ENCODE measurements at places on chromosomes 6 and 20.

- no peak for DNase-seq
Measured at GRCh38 chr6:137754366-137754765, 112.7 kb upstream of the TNFAIP3 start.

GRCh38 chr6:82872185-82872584, 193.5 kb downstream of the UBE3D start:
- no peak for DNase-seq

GRCh38 chr6:26319405-26320128, 45.4 kb upstream of the BTN3A2 start:
- DNase-seq: no peak

DNA sequence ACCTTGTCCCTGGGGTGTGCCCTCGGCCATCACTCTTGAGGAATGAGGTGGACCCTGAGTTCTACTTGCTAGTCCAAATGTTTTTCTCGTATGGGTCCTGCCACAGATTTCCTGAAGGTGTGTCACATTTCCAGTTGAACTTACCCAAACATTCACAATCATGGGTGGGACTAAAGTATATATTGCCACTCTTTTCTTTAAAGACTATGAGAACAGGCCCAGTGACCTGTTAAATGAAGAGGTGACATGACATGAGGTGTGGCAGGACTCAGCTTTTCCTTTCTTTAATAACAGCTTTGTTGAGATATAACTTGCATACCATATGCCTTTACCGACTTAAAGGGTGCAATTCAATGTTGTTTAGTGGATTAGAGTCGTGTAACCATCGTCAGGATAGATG, 177.2 kb upstream of the EXOC2 start:
- no peak for DNase-seq

DNA sequence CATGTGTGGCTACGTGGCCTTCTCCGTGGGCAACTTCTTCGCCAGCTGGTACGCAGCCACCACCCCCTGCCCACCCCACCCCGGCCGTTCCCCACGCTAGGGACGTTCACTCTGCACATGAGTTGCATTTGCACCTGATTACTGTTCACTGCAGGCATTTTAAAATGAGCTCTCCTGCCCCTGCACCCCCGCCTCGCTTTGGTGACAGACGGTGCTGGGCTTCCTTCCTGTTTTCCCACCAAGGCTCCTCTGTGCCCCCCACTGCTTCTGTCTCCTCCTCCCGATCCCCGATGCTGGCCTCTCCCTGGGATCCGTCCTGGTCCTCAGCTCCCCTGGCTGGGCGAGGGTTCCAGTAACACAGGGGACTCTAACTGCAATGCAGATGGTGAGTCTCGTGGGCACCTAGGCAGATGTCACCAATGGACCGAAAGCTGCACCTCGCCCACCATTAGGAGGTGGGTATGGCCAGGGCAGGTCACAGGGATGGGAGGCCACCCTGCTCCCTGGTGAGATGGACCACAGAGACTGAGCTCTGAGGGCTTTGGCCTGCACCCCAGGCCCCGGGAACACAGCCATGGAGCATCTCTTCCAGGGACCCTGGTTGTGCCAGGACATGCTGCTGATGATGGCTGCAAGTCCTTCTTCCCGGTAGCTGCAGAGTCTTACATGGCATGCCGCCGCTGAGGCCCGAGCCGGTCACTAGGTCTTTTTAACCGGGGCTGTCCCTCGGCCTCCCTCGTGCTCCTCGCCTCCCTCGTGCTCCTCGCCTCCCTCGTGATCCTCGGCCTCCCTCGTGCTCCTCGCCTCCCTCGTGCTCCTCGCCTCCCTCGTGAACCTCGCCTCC, 3.8 kb downstream of the UNC93A start:
- no peak for DNase-seq

DNA sequence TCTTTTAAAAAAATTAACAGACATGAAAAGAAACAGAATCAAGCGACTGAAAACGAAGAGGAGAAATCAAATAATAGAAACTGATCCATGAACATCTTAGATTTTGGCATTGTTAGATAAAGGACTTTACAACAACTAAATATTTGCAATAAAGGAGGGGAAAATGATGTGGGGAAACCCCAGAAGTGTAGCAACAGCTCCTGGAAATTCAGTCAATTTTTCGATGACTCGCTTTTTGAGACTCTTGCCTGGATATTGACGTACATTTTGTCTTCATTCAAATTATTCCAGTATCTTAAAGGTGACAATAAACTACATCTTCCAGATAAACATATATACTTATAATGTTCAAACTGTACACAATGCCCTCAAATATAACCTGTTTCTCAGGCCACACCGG, 44.1 kb downstream of the ADGB start:
- no peak for DNase-seq

GRCh38 chr20:48722737-48723191, 105.0 kb downstream of the PREX1 start:
- DNase-seq: peak; percentile 72

DNA sequence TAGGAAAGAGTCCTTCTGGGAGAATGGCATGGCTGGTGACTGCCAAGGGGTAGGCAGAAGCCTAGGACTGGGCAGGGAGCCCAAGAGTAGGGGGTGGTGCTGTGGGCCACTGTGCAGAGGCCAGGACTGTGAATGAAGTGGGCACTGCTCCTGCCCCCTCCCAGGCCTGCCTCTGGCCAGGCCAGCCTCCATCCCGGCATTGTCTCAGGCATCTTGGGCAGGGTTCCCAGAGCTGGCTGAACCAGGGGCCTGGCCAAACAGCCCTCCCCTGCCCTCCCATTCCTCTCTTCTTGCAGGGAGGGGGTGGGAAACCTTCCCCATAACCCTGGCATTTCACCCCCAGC, 81.6 kb downstream of the MRPL14 start:
- DNase-seq: no peak

- no peak for DNase-seq
Measured at GRCh38 chr20:10094566-10095173, 59.9 kb downstream of the ANKEF1 start.

GRCh38 chr20:11989018-11989771, 71.5 kb downstream of the BTBD3 start:
- DNase-seq: no peak

GRCh38 chr20:43506238-43506637, 1.3 kb upstream of the L3MBTL1 start:
- DNase-seq: no peak

DNA sequence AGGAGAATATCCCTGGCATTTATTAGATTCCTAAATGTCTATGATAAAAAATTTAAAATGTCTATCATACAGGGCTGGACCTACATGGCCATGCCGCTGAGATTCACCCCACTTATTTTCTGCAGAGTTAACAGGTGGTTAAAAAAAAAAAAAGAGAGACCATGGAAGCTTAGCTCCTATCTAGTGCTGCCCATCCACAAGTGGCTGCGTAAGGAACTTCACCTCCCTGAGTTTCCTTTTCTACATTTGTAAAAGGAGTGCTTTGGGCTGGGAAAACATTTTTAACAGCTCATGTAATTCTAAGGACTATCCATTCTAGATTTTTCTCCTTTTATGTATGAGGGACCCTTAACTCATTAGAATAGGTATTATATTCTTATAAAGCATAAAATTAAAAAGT, 534.1 kb downstream of the MMUT start:
- no peak for DNase-seq

- no peak for DNase-seq
Measured at GRCh38 chr6:106466211-106466610, 105.7 kb downstream of the CRYBG1 start.

DNA sequence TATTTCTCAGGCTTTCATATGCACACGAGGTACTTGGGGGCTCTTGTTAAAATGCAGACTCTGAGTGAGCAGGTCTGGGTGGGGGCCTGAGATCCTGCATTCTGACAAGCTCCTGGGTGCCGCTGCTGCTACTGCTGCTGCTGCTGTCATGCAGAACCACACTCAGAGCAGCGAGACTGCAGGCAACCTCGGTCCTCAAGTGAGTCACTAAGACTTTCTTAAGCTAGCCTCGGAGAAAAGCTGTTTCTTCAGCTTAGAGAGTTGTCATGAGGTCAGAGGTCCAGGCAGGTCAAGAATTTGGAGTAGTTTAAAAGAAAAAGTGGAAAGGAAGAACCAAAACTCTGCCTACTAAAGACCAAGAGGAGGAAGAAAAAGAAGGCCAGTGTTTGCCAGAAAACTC, 92.9 kb downstream of the SPTLC3 start:
- no peak for DNase-seq

DNA sequence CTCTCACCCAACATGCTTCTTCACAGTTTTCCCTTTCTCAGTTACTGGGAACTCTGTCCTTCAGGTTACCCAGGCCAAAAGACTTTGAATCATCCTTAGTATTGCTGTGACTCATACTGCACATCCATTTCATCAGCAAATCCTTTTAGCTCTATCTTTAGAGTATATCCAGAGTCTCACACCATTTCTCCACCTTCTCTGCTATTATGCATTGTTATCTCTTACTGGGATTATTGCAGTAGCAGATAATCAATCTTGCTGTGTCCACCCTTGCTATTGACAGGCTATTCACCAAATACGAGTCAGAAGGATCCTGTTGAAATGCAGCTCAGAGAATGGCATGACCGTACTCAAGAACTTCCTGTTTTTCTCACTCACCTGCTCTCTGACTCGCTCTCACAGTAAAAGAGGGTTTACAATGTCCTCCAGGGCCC, 57.3 kb downstream of the BCKDHB start:
- DNase-seq: no peak

- DNase-seq: no peak
Measured at GRCh38 chr20:56368351-56369134, 9.8 kb downstream of the FAM210B start.

DNA sequence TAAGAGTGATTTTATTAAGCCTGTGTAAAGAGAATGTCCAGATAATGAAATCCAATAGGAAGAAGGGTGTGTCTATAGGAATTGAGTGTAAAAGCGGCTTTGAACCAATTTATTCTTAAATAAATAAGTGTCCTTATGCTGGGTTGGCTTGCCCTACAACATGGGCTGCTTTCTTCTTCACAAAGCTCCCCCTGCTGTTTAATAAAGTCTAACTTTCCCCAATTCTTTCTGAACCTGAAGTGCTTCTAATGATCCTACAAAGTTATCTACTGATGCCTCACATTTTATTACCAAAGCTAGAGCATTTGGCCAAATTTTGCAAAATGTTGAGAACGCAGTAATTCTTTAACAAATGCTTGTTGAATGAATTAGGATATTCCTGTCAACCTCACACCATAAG, 36.3 kb upstream of the SIRT5 start:
- DNase-seq: peak; percentile 27

- DNase-seq: no peak
Measured at GRCh38 chr6:16635810-16636602, 125.3 kb downstream of the ATXN1 start.

GRCh38 chr20:13102694-13103093, 93.9 kb downstream of the SPTLC3 start:
- DNase-seq: no peak

DNA sequence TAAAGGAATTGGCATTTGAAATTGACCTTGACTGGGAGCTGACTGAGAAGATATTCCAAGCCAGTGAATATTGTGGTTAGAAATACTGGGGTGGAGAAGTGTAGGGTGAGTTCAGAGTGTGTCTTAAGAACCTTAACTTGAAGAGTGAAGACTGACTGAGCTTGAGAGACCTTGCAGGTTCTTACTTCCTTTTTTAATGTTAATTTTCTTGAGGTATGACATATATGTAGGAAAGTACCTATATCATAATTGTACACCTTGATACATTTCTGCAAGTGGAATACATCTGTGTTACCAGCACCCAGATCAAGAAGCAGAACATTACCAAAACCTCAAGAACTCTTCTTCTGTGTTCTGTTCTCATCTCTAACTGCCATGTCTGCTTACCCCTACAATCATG, 11.0 kb downstream of the DHX35 start:
- no peak for DNase-seq

- DNase-seq: no peak
Measured at GRCh38 chr6:136440203-136440602, 110.0 kb downstream of the MAP7 start.

DNA sequence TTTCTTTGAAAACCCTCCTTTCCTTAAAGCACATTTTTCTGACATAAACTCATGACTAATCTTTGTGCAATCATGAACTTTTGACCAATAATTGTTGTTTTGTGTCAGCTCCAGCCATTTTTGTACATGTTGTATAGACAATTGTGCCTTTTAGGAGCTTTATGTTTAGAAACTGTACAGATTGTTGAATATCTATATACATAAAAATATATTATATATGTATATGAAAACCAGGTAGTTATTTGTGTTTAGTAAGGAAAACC, 125.7 kb upstream of the EDN1 start:
- no peak for DNase-seq

DNA sequence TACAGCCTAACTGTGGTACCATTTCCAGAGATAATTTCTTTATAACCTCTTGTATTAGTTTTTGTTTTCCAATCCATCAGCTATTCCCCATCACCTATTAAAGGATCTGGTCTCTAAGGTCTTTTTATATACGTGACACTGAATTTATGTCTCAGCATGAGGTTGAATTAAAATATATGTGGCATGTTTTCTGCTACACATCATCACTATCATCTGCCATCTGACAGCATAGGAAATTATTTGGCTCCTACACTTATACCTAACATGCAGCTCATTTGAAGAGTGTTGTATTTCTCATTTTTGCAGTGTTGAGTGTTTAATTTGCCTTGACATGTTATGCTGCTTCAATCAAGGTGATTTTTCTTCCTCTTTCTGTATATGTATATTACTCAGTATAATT, 100.3 kb downstream of the LIN28B start:
- no peak for DNase-seq

- DNase-seq: no peak
Measured at GRCh38 chr6:126341126-126341525, 1.2 kb downstream of the CENPW start.

DNA sequence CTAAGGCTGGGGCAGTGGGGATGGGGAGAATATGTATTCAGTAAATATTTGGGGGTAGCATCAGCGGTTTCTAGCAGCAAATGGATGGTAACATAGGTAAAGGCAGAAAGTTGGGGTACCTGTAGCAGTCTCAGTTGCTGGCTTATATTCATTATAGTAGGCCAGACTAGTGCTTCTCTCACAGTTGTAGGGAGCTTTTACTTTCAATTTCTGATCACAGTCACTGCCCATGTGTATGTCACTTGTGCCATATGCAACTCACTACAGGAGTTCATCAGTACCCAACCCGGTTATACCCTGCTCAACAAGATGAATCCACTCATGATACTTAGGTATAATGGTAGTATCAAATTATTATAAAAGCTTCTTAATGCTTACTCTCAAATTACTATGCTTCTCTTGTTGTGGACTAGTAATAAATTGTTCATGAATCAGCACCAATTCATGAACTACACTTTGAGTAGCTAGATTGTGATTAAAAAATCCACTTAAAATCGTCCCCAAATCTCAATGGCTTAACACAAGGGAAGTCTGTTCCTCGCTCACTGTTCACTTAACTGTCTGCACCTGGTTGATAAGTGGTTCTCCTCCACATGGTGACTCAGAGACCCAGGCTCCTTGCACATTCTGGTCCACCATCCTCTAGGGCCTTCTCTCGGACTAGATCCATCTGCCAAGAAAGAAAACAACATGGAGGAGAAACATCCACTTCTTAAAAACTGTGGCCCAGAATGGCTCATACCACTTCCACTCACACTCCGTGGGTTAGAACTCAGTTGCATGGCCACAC, 31.3 kb upstream of the MYLIP start:
- no peak for DNase-seq

GRCh38 chr20:6388671-6389197, 265.9 kb upstream of the FERMT1 start:
- no peak for DNase-seq

All from COR-L47 (cell line).